Muscle of back (tissue), 13 donors: ENCODE measurements at places on chromosomes 12 and 14.

GRCh38 chr14:93096691-93097322 lies 18.9 kb downstream of the ITPK1 start:
- no peak for DNase-seq

GRCh38 chr12:113016796-113017195 lies 38.5 kb downstream of the OAS2 start:
- no peak for DNase-seq

DNA sequence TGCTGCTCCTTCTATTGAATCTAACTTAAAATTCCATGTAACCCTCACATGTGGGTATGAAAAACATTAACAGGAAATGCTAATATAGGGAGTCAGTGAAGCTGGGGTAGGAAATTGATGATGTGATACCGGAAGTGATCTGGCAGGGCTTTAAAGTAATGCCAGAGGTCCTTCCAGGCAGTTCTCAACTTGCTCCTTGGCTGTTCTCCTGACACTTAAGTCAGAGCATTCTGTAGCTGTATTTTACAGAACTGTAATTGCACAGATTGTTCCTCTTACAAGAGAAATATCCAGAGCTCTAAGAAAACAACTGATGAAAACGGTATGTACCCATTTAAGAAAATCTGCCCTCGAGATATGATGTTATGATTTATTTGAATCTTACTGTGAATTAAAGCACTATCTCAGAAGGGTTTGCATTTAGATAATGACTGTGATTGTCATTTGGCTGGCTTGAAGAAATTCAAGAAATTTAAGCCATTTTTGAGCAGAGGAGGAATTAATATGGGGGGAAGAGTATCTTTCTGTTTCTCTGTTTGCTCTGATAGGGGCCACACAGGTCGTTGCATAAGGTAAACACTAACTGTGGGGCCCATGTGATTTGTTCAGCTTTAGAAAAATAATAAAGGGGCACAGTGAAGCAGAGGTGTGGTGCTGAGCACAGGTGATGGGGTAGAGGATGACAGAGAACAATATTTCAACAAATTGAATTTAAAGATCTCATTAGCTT lies 88.4 kb downstream of the BBS10 start:
- peak; percentile 76 for DNase-seq

DNA sequence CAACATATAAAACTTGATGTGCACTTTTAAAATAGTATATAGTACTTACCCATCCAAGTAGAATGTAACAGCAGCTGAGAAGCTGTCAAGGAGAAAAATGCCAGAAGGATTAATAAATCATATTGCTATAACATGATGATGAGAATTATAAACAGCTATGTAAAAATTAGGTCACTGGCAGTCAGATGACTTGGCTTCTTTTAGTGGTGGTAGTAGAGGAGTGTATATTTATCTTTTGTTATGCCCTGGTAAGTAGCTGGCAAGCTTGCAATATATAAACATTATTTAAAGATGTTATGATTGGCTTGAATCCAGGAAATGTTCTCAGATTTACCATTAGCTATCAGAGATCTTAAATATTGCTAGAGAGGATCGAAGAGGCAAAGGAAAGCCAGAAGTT lies 471.0 kb upstream of the MGAT4C start:
- peak; percentile 18 for DNase-seq

DNA sequence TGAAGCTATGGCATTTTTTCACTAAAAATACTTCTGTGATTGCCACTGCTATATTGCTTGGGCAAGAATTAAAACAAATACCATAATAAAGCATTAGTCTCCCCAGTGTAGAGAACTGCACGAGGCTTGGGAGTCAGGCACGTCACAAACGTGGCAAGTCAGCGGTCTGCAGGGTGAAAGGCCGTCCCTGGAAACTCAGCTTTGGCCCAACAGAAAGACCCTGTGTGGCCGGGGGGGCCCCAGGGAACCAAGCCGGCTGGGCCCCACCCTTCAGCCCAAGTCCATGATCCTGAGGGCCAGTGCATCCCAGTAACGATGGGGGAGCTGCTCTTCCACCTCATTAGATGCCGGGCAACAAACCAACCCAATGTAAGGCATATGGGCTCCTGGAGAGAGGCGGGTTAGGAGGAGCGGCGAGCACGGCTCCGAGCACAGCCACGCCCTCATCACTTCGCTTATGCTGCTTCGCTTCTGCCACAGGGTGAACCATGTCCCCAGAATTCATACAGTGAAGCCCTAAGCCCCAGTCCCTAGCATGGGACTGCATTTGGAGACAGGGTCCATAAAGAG lies 50.9 kb upstream of the GPR68 start:
- no peak for DNase-seq

DNA sequence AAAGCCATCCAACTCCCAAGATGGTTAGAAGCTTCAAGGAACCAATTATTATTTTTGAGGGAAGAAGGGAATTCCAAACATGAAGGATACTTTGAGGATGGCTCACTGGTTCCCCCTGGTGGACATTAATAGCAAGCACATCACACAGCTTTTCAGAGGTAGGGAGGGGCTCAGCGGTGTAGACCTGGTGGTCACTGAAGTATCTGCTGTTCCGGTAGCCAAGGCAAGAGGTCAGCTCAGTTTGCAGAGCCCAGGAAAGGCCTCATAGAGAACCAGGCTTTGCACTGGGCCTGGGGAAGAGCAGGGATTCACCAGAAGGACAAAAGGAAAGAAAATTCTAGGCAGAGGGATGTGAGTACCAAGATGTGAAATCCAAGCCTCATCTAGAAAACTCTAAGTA lies 118.7 kb downstream of the KSR2 start:
- DNase-seq = peak; percentile 16

DNA sequence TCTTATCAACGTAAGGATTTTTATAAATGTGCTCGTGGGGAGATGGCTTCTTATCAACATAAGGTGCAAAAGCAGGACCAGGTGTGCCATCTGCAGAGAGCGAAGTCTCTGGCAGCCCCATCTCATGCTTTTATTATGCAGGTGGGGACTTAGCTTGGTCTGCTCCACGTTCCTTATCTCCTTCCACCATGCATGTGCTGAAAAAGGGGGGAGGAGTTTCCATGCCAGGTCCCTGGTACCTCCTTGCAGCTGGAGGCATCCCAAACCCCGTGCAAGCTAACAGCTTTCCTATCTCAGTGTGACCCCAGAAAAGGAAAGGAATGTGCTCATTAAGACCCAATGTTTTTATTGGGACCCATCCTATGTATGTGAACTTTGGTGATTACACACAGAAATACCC lies 608.5 kb downstream of the TMEM121 start:
- DNase-seq = no peak

DNA sequence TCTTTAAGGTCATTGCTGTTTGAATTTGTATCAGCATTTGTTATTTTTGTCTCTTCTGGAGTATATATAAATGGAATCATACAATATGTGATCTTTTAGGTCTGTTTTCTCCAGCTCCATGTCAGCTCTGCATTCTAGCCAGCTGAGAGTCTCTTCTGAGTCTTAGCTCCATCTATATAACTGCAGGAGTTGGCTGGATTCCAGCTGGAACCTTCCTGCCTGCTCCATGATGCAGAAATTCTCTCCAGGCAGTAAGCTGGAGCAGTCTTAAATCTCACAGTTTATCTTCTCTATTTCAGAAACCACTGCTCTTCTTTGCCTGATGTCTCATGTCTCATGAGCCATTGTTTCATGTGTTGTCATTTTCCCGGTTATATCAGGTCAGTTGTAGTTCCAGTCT lies 827.6 kb downstream of the NRXN3 start:
- peak; percentile 80 for DNase-seq

GRCh38 chr12:109764123-109764522 lies 50.5 kb downstream of the FAM222A start:
- no peak for DNase-seq

- peak; percentile 54 for DNase-seq
Observed at GRCh38 chr12:40226705-40227104, 1.9 kb downstream of the LRRK2 start.

GRCh38 chr12:129949651-129950050 lies 45.8 kb upstream of the TMEM132D start:
- no peak for DNase-seq

- DNase-seq = no peak
Observed at GRCh38 chr14:60643463-60644314, 5.6 kb downstream of the SIX1 start.

GRCh38 chr12:6884539-6884938 lies 11.4 kb upstream of the SPSB2 start:
- no peak for DNase-seq

- DNase-seq = no peak
Observed at GRCh38 chr12:16611146-16611545, 5.2 kb upstream of the LMO3 start.

DNA sequence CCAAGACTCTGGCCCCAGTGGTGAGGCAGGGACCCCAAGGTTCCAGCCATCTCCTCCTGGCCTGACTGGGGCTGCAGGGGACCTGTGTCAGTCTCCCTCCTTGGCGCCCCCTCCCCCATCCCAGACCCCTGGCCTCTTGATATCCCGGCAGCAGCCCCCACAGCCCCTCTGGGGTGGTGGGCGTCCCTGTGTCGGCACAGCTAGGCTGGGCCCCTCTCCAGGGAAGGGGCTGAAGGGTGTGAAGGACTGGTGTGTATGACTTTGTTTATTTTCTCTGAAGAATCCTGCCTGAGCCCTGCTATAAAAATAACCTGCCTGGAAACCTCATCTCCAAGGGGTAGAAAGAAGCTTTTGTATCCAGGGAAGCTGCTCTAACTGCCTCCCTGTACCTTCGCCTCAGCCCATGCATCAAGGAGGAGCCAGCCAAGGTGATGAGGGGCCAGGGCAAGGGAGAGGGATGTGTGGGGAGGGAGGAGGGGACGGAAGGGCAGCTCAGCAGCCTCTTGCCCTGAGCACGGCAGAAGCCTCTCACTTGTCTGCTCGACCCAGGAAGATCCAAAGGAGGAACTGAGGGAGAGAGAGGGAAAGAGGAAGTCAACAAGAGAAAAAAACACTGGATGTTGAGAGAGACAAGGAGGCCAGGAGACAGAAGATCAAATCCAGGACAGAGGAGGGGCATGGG lies 25.4 kb upstream of the COL2A1 start:
- DNase-seq = no peak

DNA sequence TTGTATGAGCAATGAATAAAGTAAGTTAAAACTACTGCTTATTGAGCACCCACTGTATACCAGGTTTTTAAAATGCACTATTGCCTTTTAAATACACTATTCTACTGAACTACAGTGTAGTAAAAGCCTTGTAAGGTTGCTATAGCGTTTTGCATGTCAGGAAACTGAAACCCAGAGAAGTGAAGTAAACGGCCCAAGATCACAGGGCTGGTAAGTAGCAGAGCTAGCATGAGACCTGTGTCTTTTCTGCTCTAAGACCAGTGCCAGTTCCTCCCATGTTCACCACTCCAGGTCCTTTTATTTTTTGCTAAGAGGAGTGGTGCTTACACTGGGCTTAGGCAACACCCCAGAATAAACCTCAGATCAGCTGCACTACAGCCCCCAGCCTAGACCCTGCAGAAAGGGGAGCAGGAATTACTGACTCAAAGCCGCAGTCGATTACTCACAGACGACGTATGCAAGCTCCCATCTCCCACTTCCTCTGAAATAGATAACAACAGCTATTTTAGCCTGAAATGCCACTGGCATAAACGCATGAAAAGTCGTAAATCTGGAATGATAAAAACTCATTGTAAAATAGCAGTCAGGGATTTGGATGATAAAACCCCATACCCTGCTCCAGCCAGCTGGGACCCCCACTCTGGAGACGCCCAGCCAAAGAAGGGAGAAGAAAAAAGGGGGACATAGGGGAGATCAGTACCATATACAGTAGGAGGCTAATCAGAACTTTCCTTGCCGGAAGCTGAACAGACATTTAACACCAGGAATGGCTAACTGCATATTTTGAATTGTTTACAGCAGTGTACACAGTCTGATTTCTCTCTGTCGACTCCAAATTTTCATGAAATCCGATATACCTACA lies 108.3 kb downstream of the NUAK1 start:
- DNase-seq = no peak

DNA sequence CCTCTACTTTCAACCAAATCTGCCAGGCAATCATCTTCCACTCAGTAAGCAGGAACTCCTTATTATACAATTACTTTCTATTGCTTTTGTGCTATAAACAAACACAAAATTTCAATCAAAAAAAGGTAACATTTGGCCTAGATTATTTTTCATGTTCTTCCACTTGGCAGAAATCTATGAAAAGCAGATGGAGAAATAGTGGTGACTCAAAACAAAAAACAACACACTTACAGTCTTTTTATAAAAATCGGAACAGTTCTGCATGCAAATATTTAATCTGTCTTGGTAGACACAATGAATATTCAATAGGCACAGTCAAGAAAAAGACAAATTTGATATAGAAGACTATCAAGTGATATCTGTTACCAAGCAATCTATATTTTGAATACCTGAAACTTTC lies 376.8 kb downstream of the RPS29 start:
- no peak for DNase-seq

- no peak for DNase-seq
Observed at GRCh38 chr14:33062881-33063280, 124.2 kb downstream of the NPAS3 start.

- DNase-seq = no peak
Observed at GRCh38 chr14:100950024-100950423, 46.5 kb upstream of the RTL1 start.

GRCh38 chr14:84520711-84521338 lies 1009.1 kb upstream of the FLRT2 start:
- DNase-seq = peak; percentile 11

- no peak for DNase-seq
Observed at GRCh38 chr12:59651229-59651920, 55.5 kb downstream of the SLC16A7 start.

- DNase-seq = no peak
Observed at GRCh38 chr12:100114574-100114973, 28.1 kb downstream of the BLTP3B start.

DNA sequence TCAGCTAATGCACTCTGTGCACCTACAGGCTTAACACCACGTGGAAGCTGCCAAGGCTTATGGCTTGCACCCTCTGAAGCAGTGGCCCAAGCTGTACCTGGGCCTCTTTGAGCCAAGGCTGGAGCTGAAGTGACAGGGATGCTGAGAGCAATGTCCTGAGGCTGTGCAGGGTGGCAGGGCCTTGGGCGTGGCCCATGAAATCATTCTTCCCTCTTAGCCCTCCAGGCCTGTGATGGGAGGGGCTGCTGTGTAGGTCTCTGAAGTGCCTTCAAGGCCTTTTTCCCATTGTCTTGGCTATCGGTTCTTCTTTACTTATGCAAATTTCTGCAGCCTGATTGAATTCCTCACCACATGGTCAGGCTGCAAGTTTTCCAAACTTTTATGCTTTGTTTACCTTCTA lies 47.4 kb upstream of the TMTC1 start:
- DNase-seq = no peak

- no peak for DNase-seq
Observed at GRCh38 chr14:99946652-99947489, 118.4 kb upstream of the EVL start.

DNA sequence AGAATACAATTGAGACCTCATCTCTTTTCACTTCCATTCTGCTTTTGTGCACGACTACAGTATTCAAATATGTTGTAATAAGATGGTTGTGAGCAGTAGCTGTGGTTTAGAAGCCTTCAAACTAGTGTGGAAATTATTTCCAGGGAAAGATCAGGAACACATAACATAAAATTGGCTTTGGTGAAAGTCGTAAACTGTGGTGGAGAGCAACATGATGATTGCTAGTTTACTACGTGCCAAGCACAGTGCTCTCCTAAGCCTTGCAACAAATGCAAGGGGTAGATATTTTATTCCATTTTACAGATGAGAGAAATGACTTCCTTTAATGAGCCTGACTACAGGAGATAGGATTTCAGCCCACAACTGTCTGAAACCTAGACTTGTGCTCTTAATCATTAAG lies 172.4 kb upstream of the LMNTD1 start:
- DNase-seq = peak; percentile 56
